Astrocyte of the cerebellum (primary cell): ENCODE measurements at places on chromosomes 5 and 9.
A peak's percentile ranks its signal among the peaks of the same experiment; 100 is the strongest.

- peak; percentile 98 for DNase-seq
Measured at GRCh38 chr5:128228008-128228407, 144.4 kb downstream of the SLC12A2 start.

- no peak for DNase-seq
Measured at GRCh38 chr5:142772446-142773293, 2.5 kb downstream of the ARHGAP26 start.

DNA sequence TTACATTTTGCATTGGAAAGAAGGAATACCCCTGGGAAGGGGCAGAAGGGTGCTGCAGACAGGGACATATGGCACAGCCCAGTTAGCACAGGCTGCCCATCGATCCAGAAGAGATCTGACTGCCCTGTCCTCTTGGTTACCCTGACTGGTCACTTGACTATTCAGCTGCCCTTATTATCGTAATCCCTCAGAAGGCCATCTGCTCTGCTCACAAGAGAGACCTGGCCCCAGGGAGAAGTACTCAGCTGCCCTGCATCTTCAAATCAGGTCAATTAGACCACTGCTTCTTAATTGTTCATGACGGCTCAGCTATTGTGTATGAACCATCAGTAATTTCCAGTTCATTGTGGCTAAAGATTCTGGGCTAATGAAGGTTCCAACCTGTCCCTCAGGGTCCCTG, 345.0 kb downstream of the TLE1 start:
- no peak for DNase-seq

GRCh38 chr5:36365896-36366295, 64.2 kb upstream of the RANBP3L start:
- no peak for DNase-seq

DNA sequence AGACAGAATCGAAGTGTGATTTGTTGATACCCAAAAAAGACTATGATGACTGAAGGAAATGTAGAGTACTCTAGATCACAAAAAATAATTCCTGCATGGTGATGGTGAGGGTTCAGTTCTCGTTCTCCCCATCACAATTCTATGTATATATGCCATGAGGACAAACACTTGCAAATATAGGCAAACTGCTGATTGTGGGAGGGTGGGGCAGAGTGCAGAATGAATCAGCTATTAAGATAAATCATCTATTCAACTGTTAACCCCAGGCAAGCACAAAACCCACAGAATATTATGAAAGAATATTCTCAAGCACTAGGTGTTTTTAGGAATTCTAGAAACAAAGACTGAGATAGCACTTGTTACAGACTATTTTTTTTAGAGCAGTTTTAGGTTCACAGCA, 13.9 kb upstream of the UBLCP1 start:
- no peak for DNase-seq

DNA sequence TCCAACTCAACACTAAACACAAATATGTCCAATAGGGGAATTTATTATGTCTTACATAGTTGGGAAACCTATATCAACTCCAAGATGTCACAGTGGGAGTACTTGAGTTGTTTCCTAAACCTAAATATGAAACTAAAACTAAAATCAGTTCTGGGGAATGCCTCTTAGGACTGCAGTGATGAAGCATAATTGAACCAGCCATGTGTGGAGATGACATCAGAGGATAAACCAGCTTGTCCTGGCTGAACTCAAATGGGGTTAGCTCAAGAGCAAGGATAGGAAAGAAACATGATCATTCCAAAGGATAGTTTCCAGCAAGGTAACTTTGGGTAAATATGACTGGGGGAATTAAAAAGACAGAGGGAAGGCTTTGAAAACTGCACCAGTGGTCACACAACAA, 88.9 kb upstream of the PLPPR1 start:
- no peak for DNase-seq

DNA sequence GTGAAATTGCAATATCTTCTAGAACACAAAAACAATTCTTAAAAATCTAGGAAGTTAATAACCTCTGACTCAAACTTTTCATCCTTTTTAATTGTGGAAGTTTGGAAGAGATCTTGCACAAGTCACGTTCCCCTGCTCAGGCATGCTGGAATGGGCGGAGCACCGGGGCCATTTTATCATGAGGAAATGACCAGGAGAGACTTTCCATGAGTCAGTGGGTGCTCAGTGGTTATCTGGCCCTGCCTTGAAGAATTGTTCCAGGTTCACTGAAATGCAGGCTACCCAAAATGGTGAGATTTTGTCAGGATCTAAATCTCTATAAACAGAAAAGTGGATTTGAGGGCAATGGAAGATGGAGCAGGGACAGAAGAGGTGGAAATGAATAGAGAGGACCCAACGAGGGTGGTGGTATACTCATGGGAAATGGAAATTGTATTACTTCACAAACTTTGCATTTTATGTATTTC, 61.2 kb downstream of the FYB1 start:
- DNase-seq: no peak

GRCh38 chr5:91331705-91332104, 51.4 kb downstream of the ARRDC3 start:
- no peak for DNase-seq

GRCh38 chr9:68755051-68755450, 50.0 kb downstream of the PIP5K1B start:
- no peak for DNase-seq

GRCh38 chr9:34994260-34994899, 4.8 kb downstream of the DNAJB5 start:
- DNase-seq: no peak

DNA sequence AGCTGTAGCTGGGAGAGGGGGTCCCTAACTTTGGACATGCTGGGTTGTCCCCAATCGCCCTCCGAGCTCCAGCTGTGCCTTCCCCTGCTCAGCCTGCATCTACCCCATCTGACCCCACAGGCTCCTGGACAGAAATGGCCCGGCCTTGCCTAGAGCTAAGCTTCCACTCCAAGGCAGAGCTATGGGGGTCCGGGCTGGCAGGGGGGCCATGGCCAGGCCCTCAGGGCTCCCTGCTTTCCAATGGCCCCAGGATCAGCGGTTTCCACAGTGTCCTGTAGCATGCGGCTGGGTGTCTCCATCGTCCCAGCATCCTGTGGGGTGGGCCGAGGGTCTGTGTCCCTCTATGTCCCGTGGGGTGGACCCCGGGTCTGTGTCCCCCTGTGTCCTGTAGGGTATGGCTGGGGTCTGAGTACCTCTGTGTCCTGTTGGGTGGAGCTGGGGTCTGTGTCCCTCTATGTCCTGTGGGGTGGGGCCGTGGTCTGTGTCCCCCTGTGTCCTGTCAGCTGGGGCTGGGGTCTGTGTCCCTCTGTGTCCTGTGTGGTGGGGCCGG, 130.6 kb downstream of the RXRA start:
- no peak for DNase-seq

DNA sequence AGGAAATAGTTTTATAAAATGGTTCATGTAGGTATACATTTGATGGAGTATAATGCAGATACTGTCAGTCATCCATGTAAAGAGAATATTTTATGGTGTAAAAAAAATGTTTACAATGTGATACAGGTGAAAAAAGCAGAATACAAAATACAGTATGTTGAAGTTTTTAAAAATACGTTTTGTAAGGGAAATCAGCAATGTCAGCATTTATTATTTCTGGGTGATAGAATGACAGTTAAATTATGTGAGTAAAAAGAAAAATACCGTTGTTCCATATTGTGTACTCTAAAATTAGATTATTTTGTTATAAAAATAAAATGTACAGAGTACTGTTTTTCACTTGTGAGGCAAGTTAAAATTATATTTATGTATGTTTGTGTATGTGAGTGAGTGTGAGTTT, 69.0 kb downstream of the UBE2R2 start:
- no peak for DNase-seq

GRCh38 chr9:77251050-77251449, 73.7 kb downstream of the VPS13A start:
- no peak for DNase-seq
